ENCODE measurements at places on chromosomes 3 and 15.

DNA sequence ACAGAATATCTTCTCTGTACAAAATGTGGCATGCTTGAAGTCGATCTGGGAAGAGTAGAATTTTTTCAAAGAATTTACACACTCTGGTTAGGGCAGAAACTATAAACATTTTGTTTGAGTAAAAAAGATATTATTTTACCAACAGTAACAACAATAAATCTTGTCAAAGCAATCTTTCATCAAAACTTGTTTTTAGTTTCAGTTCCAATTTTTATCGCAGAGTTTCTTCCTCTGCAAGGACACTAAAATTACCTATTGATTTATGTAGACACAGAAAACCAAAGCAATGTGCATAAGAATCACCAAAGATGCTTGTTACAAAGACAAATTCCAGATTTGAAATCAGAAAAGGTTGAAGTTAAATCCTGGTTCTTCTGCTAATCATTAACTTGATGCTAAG, 61.9 kb downstream of the CGGBP1 start:
- no peak for DNase-seq

DNA sequence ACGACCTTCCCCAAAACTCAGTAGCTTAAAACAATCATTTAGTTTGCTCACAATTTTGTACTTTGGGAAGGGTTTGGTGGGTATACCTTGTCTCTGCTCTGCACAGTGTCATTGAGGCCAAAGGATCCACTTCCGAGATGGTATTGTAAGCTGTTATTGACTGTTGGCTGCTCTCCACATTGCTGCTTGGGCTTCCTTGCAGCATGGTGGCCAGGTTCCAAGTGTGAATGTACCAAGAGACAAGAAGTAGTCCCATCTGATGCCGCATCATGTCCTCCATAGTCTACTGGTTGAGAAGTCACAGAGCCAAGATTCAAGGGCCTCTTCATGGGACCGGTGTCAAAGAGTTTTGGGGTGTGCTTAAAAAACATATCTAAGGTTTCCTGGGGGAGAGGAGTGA, 268.5 kb downstream of the PLCL2 start:
- DNase-seq = no peak

DNA sequence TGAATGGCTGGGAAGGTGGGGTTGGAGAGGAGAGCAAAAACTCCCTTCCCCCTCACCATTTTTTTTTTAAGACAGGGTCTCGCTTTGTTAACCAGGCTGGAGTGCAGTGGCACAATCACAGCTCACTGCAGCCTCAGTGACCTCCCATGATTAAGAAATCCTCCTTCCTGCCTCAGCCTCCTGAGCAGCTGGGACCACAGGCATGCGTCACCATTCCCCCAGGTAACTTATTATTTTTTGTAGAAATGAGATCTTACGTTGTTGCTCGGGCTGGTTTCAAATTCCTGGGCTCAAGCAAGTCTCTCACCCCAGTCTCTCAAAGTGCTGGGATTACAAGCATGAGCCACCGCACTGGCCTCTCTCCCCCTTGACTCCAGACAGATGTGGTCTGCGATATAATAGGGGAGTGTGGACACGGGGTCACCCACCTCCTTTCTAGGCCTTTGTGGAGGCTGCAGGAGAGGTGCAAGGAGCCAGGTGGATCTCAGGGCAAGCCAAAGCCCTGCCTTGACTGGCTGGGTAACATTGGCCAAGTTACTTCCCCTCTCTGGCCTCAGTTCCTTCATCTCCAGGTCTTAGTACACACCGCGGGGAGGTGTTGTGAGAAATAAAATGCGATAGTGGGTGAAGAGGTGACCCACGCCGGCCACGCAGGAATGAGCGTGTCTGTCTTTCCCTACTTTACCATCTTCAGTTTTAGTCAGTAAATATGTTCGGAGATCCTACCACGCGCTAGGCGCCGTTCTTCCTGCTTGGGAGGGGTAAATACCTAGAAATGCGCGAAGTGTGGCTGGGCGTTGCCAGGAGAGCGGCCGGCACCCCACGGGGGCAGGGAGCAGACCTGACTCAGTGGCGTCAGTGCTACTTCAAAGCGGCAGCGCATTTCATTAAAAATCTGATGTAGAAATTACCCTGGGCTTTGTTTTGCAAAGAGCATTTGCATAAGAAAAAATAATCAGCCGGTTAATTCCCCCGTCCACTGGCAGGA, 20.2 kb upstream of the CORO2B start:
- no peak for DNase-seq

DNA sequence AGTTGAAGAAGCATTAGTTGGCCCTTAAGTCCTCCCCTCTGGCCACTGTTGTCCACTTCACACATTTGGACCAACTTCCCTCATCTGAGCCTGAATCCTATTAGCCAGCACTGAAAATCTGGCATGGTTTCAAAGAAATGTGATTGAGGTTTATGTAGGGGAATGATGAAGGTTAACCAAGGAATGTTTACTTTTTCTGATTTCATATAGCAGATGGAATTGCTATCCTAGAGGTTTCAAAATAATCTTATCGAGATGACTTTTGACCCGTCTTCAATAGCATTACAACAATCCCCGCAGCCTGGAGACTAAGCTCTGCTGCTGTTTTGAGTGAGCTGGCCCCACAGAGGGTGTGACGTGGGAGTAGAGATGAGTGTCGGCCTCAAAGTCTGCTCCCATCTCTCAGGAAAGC, 200.8 kb upstream of the IL12A start:
- DNase-seq = no peak

- DNase-seq = no peak
Observed at GRCh38 chr3:135263331-135263730, 468.3 kb downstream of the EPHB1 start.

DNA sequence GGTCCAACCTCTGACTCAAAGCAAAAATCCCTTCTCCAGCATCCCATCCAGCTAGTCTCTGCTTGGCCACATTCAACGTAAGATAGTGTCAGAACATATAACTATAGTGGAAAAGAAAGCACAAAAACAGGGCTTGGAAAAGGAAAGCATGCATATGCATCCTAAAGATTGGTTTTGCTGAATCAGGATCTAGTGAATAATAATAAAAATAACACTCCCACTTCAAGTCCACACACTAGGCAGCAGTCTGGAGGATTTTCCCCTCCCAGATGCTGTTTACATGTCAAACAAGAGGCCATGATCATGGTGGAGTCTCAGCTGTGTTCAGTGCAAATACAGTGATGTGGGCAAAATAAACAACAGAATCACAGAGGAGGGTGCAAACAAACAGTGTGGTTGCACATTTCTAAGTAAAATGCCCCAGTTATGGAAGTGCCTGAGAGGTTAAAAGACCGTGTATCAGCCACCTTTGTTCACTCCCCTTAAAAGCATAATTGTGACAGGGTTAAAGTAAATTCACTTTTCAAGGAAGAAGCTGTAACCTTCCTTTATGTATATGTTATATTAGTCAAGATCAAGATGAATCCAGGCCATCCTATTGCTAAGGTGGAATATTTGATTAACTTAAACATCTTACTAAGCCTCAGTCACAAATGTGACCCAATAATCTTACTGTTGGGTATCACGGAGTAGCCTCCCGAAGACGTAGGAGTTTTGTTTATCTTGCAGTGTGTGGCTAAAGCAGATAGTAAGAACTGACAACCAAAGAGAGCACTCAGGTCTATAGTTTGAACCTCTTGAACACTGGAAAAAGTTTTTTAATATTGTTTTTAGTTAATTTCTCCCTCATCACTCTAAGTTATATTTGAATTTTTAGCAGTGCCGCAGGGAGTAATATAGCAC, 424.5 kb downstream of the SOX2 start:
- DNase-seq = no peak

GRCh38 chr3:39531665-39532064, 64.2 kb downstream of the MOBP start:
- DNase-seq = no peak

- no peak for DNase-seq
Observed at GRCh38 chr3:197567904-197568681, 12.3 kb upstream of the BDH1 start.

- no peak for DNase-seq
Observed at GRCh38 chr3:101828691-101829436, 20.4 kb upstream of the NFKBIZ start.

DNA sequence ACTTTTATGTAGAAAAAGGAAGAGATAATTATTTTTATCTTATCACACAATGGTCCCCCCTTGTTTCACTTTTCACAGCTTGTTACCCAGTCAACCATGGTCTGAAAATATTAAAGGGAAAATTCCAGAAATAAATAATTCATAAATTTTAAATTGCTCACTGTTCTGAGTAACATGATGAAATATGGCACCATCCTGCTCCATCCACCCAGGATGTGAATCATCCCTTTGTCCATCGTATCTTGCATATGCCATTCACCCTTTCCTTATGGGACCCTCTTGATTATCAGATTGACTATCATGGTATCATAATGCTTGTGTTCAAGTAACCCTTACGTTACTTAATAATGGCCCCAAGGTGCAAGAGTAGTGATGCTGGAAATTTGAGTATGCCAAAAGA, 43.7 kb downstream of the ANKRD28 start:
- no peak for DNase-seq

DNA sequence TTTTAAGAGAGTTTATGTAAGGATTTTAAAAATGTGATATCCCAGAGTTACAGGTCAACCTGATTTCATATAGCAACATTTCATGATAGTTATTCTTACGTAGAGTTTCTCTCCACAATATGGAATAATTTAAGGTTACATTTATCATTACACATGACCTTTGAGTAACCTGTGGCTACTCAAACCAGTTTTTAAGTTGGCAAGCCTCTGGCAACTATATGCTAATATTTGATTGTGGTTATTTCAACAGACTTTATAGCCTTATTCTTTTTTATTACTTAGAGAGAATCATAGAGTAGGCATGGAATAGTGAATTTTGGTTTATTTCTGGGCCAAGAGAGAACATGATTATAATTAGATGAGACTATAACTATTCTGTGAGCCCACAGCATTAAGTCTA, 504.9 kb downstream of the NLGN1 start:
- no peak for DNase-seq

DNA sequence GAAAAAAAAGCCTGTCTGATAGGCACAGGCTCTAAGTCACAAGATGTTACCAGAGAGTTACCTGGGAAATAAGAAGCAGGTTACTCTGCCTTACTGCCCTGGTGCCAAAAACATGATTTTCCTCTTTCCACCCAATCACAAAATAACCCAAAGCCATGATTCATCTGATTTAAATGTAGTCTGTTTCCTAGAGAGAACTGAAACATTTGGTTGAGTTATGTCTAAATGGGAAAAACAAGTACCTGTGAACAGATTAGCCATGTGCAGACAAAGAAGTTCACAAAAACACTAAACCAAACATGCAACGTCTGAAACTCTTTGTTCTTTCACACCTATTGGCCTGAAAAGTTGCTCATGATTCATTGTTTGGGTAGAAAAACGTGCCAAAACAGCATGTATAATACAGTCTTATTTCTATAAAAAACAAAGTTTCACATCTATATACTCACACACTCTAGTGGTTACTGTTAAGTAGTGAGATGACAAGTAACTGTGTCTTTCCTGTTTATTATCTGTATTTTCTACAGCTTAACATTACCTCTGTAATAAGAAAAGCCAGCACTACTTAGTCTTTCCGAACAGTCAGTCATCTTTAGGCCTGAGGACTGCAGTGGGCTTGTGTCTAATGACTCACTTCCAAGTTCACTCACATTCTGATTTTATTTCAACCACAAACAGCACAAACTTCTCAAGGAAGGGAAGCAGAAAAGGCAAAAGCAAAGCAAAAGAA, 30.2 kb downstream of the FAM174B start:
- DNase-seq = no peak

GRCh38 chr3:18284716-18285115, 140.4 kb downstream of the SATB1 start:
- no peak for DNase-seq

DNA sequence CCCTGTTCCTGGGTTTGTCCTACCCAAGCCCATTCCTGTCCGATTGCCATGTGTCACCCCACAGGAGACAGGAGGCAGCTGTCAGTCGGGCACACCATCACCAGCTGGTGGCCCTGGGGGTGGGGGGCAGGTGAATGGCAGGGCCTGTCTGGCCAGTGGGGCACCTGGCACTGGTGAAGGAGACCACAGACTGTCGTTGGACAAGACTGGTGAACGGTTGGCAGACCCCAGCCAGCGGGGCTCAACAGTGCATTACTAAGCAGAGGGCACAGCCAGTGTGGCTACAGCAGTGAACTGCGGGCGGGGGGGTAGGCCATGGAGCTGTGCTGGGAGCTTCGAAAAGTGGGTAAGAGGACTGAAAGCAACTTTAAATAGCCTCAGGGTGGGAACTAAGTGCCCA, 2.1 kb downstream of the SEMA7A start:
- no peak for DNase-seq

- no peak for DNase-seq
Observed at GRCh38 chr3:107076946-107077345, 300.3 kb upstream of the CCDC54 start.

GRCh38 chr3:21377071-21377769, 373.8 kb downstream of the ZNF385D start:
- no peak for DNase-seq

GRCh38 chr3:81782585-81782984, 21.1 kb upstream of the GBE1 start:
- no peak for DNase-seq

DNA sequence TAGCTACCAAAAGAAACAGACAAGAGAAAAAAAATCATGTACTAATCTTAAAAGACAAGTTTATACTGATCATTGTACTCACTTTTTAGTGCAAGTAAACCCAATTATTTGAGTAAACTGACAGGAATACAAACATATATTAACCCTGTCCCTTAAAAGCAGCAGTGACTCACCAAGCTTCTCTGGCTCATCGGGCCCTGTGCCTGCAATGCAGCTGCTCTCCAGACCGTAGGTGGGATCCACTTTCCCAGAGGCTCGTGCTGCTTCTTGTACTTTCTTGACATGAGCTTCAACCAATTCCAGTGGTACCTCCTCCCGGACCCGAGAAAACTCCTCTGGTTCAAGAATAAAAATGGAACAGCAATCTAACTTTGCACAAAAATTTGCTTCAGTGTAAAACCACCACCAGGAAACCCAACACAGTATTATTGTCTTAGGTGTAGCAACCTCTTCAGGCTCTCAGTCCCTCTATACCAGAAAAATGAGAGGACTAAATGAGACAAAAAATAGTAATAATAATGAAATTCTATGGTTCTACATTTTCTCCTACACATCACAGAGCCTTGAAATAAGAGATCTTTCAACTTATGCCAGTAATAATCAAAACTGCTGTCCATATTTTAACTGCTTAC, 82.6 kb upstream of the CSPG5 start:
- no peak for DNase-seq

GRCh38 chr3:99172736-99173657, 271.5 kb upstream of the DCBLD2 start:
- DNase-seq = no peak

DNA sequence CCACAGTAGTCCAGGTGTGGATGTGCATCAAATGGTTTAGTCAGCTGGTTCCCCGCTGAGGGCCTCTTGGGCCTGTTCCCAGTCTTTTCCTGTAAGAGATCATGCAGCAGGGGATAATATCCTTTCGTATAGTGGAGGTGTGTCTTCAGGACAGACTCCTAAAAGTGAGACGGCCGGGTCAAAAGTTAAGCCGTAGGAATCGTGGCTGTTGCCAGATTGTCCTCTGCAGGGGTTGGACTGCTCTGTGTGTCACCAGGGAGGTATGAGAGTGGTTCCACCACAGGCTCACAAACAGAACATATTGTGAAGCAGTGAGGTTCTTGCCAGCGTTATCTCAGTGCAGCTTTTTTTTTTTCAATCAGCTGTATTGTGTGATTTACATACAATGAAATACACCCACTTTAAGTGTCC, 95.0 kb downstream of the VGLL4 start:
- DNase-seq = no peak
